H54 (cell line): ENCODE measurements at places on chromosomes 3 and 15.

DNA sequence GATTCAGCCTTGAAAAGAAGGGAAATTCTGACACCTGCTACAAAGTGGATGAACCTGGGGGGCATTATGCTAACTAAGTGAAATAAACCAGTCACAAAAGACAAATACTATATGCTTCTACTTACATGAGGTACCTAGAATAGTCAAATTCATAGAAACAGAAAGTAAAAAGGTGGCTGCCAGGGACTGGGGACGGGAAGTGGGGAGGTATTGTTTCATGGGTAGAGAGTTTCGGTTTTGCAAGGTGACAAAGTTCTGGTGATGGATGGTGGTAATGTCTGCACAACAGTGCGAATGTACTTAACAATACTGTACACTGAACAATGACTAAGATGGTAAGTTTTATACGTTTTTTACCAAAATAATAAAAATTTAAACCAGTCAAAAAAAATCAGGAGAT is 4.8 kb downstream of the IDH2 start:
- DNase-seq, result no peak

GRCh38 chr3:52752045-52752660 is 18.6 kb downstream of the NEK4 start:
- DNase-seq, result no peak

- DNase-seq, result no peak
Measured at GRCh38 chr3:8658306-8659212, 14.0 kb upstream of the SSUH2 start.

DNA sequence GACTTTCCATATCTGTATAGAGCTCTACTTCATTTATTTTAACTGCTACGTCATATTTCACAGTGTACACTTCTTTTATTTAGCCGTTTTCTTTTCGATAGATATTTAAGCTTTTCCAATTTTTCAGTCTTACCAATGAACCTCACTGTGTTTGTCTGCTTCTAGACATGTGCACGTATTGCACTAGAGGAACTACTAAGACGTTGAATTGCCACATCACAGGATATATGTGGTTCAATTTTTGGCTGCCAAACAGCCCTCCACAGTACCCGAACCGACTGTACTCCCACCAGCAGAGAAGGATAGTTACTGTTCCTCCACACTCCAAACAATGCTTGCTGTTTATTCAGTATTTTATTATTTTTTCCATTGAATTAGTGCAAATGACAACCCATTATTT is 2.0 kb downstream of the NR1I2 start:
- no peak for DNase-seq

- no peak for DNase-seq
Measured at GRCh38 chr15:68278595-68279405, 1.3 kb downstream of the FEM1B start.

DNA sequence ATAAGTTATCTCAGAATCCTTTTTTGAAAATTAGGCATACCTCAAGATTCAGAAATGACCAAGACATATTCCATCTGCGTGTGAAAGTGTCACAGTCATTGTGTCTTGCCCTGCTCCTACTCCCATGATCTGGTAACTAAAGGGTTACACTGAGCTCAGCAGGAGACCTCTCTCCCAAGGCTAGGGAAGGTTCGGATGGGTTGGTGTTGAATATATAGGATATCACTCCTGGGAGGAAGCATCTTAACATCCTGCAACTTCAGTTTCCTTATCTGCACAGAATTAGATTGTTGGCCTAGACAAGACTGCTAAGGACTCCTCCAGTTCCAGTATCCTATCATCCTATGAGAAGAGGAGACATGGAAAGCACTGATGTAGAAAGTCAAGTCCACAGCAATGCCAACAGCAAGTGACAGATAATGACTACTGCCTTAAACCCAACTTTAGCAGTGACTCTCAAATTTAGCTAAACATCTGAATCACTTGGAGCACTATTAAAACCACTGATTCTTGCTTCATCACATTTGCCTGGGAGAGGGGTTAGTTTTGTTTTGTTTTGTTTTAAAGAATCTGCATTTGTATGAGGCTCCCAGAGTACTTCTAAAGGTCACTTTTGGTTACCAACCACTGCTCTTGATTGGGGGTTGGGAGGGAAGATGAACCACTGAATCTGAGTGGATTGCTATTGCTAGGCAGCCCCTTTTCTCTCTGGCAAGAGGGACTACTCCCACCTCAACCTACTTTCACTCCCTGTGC is 9.7 kb downstream of the ADAMTS9 start:
- DNase-seq, result no peak

DNA sequence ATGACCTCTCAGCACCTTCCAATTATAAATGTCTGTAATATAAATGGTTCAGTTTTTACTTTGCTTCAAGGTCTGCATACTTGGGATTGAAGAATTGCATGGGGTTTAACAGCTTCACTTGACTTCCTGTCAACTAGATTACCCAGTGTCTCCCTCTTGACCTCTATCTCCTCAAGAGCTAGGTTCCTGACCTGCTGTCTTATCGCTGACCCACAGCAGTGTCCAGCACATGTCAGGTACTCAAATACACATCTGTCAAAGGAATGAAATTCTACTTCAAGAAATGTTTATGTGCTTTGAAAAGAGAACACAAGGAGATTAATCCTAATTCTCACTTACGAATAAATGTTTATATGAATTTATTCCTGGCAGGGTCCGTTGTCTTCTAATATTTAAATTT is 284.5 kb downstream of the SLC9A9 start:
- no peak for DNase-seq

DNA sequence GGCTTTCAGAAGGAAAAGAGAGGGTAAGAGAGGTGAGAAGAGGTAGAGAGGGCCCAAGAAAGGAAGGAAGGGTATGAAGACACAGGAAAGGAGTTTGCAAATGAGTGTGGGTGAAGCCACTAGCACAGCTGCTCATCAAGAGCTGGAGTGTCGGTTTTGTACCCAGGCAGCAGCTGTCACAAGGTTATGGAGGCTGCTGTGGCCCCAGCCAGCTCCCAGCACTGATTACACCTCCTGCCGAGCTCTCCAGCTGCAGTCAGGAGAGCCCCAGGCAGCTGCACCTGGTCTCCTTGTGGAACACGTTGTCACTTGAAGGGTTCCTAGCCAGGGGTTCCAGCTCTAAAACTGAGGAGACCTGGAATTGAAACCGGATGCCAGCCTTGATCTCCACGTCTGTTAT is 60.4 kb upstream of the CHD2 start:
- no peak for DNase-seq

DNA sequence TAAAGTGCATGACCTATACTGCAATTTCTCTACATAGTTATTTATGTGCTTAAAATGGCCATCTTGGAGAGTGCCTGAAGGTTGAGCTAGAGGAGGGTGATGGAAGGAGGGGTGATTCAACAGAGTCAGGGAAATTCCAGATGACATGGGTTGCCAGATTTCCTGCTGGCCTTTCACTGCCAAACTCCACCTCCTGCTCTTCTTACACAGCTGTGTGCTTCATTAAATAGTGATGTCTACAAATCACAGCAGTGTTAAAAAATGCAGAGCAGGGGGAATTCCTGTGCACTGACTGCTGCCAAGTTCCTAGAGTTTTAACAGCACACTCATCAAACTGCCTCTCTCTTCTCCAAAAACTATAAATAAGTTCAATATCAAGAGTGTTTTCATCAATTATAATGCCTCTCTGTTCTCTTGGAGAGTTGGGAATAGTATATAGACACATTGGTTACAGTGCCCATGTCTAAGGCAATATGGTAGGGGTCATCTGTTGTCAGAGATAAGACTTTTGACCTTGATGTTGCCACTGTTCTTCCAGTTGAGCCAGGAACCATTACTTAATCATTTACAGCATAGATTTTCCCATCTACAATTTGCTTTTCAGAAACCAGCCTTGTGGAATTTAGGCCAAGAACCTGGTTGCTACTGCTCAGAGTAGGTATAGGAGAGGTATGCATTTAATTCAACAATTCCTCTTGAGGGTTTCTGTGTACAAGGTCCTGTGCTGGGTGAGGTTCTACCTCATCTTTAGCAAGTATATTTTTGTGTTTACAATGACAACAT is 79.6 kb downstream of the TP63 start:
- peak; percentile 61 for DNase-seq

DNA sequence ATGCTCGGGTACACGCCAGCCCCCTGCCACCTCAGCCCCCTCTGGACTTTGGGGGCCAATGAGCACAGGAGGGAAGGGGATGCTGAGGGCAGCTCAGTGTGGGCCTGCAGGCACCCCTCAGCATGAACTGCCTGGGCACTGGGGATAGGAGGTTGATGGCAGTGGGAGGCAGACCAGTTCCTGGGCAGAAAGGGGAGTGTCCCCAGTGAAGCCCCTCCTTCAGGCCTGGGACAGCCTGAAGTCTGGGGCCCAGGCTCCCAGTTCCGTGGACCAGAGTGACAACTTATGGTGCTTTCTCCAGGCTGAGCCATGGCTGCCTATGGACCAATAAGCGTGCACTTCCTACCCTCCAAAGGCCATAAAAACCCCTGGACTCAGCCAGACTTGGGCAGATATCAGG is 63.3 kb upstream of the IMPG2 start:
- no peak for DNase-seq

DNA sequence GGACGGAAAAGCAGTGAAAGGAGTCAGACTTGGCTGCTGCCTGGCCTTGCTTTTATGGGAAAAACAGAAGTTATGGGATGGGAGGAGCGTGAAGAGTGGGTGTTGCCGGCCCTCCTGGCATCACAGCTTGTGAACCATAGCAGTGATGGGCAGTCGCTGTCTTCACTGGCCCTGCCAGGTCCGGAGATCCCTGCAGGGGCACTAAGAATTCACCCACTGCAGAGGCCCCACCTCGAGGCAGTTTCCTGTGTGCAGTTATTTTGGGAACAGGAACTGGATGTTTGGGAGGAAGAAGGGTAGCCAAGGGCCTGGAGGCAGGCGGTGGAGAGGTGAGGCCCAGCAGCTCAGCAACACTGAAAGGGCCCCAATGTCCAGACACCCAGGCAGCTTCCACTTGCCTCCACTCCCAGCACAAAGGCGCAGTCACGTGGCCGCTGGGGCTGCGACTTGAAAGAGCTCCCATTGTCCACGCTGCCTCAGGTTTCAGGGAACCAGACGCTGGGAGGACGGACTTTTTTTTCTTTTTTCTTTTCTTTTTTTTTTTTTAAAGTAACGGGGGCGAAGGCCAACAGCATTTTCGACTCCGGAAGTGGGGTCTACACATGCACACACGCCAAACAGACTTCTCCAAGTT is 255.6 kb downstream of the ZNF621 start:
- DNase-seq, result no peak

GRCh38 chr3:53416530-53416929 is 69.2 kb upstream of the DCP1A start:
- DNase-seq, result no peak

DNA sequence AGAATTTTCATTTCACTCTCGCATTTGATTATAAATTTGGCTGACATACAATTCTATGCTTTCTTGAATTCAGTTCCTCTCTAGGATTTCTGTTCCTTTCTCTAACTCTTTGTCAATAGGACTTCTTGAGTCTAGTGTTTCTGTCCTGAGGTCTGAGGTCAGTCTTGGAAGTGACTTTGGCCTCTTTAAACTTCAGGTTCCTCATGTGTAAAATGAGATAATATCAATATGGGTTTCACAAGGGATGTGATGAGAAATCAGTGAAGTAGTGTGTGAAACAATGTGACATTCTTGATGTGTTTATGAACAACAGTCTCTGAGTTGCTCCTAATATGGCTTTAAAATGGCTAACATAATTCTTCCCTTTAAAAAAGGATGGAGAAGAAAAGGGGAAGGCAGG is 92.2 kb downstream of the SV2B start:
- no peak for DNase-seq
